BE2C (cell line): ENCODE measurements at places on chromosomes 7 and 10.

GRCh38 chr10:110822712-110823311, 48.9 kb upstream of the PDCD4 start:
- DNase-seq: no peak

- no peak for DNase-seq
Observed at GRCh38 chr7:74049997-74050798, 22.2 kb downstream of the ELN start.

DNA sequence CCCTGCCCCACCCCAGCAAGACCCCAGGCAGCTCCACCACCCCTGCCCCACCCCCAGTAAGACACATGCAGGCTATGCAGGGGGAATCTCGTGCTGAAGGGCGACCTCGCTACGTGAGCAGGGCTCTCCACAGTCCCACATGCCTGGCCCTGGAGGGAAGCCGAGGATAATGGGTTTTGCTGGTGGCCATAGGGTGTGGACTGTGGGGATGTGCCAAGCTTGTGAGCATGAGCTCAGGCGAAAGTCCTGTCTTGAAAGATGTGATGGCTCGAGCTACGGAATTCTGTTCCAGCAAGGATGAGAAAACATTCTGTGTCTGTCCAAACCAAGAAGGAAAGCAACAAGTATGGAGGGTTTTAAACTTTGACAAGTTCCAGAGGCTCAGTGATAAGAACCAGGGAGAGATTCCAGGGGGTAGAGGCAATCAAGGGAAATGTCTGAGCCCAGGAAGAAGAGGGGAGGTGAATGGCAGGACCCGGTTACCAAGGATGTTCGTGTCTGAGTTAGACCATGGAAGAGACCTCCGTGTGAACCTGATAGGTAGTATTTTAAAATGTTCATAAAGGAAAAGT, 63.1 kb downstream of the PYROXD2 start:
- no peak for DNase-seq

DNA sequence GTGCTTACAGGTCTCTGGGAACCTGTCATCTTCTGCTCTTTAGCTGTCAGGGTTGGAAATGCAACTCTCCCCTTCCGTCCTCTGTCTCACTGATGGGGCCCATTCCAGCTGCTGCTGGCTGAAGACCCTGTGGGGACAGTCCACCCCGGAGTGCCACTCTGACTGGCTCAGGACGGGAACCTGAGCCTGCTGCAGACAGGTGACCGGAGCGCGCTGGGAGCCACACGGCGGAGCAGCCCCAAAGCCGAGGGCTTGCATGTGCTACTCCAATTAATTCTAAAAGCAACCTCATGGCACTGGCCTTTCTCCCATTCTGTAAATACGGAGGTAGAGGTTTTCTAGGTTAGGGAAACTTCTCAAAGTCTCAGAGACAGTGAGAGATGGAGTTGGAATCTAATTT, 223.5 kb upstream of the PITRM1 start:
- no peak for DNase-seq

DNA sequence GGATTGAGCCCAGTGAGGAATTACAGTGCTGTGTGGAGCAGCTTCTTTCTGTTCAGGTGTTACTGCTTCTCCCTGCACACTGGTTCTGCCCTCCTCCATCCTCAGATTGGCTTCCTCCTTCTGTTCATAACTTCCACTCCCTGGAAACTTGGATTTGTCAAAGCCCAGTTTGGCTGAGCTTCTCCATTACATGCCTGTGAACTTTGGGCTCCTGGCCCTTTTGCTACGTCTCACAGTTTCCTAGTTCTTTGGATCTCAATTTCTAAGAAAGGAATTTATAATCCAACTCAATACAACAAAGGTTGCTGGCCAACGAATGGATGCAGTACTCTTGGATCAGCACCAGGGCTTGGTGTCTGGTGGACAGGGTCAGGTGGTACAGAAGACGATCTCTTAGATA, 318.1 kb downstream of the RPS24 start:
- DNase-seq: no peak
